ENCODE measurements at places on chromosomes 11 and 22. TPM values are rescaled to one million over a fixed set of nuclear protein-coding genes. Genes with fewer than 3 reads are reported as not detected.

Gene SCARF2
- total RNA-seq = 3.0 TPM

Gene TMEM151A
- total RNA-seq = 0.14 TPM

Gene VSIG10L2
- total RNA-seq = 0.30 TPM

Gene SLC7A4
- total RNA-seq = 0.51 TPM

Gene CREB3L1
- 64.1 TPM for total RNA-seq

Gene REXO2
- total RNA-seq = 174 TPM

Gene TYR
- not detected for total RNA-seq

Gene CASP12
- 0.22 TPM for total RNA-seq

Gene TSPAN32
- total RNA-seq = 15.0 TPM

Gene CCDC87
- 0.27 TPM for total RNA-seq

Gene SUSD2
- total RNA-seq = 2.8 TPM

Gene FAM111B
- 1.1 TPM for total RNA-seq

Gene OAF
- total RNA-seq = 34.5 TPM

Gene FBLN1
- 113 TPM for total RNA-seq

Gene DRICH1
- not detected for total RNA-seq

Gene C11orf24
- total RNA-seq = 29.4 TPM

Gene IFTAP
- 39.7 TPM for total RNA-seq

Gene TRIM22
- total RNA-seq = 22.4 TPM

Gene GATD1
- 18.3 TPM for total RNA-seq

Gene LDHAL6A
- not detected for total RNA-seq

Gene NXPE1
- total RNA-seq = not detected

Gene SCGB1C1
- not detected for total RNA-seq

Gene SERPIND1
- not detected for total RNA-seq

Gene SDHAF2
- 36.8 TPM for total RNA-seq

Gene BCO2
- total RNA-seq = 155 TPM

Gene PIWIL4
- 0.68 TPM for total RNA-seq

Gene WNT11
- total RNA-seq = 18.2 TPM

Gene ZBED4
- 4.8 TPM for total RNA-seq

Gene APOA4
- not detected for total RNA-seq

Gene PHLDA2
- total RNA-seq = 0.65 TPM

Gene DEFB131B
- not detected for total RNA-seq

Gene CLMP
- 8.6 TPM for total RNA-seq

Gene TTC9C
- total RNA-seq = 14.1 TPM

Gene IRAG1
- 5.9 TPM for total RNA-seq

Gene ZP1
- total RNA-seq = 0.14 TPM

Gene ADM2
- total RNA-seq = not detected

Gene CSKMT
- total RNA-seq = 4.9 TPM

Gene BRSK2
- total RNA-seq = 1.4 TPM

Gene ACRV1
- total RNA-seq = not detected

Gene MYRF
- 0.30 TPM for total RNA-seq

Gene OR52N4
- total RNA-seq = not detected
